ENCODE measurements at places on chromosomes 3 and 15.
A peak's percentile ranks its signal among the peaks of the same experiment; 100 is the strongest.

- DNase-seq = peak; percentile 4
Observed at GRCh38 chr3:87268646-87269211, 7.7 kb downstream of the POU1F1 start.

DNA sequence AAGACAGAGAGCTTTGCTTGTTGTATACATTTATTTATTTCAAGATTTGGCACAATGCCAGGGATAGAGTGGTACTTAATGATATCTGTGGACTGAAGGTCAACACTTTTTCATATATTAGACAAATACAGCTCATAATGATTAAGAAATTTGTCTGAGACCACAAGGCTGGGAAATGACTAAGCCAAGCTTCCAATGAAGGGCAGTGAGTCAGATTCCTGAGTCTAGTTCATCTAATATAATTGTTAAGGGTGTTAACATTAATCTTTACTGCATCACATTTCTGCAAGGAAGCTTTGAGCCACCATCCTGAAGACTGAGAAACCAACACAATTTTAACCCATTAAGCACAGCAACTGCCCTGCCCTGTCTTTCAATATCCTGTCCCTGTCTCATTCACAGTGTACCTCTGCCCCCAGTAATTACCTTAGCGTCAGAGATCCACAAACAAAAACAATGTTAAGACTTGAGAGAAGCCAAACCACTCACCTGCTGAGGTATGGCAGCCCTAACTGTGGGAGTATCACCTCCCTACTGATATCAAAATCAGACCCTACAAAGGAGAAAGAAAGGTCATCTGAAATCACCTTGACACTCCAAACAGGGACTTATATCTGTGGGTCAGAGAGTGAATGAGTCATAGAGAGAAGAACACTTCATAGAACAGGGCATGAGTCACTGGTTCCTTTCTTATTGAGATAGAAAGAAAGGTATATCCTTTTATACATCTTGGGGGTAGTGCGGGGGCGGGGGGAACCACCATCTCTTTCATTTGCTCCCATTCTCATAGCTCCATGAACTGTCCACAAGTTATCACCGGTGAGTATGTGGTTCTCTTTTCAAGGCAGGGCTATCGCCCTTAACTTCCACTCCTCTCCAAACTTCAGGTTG lies 74.7 kb downstream of the MAGI1 start:
- DNase-seq = peak; percentile 97

GRCh38 chr3:23671851-23672589 lies 133.7 kb upstream of the UBE2E1 start:
- no peak for DNase-seq

GRCh38 chr3:197936819-197937384 lies 13.1 kb upstream of the RPL35A start:
- DNase-seq = no peak

GRCh38 chr3:5560199-5560598 lies 372.7 kb downstream of the EDEM1 start:
- DNase-seq = no peak

DNA sequence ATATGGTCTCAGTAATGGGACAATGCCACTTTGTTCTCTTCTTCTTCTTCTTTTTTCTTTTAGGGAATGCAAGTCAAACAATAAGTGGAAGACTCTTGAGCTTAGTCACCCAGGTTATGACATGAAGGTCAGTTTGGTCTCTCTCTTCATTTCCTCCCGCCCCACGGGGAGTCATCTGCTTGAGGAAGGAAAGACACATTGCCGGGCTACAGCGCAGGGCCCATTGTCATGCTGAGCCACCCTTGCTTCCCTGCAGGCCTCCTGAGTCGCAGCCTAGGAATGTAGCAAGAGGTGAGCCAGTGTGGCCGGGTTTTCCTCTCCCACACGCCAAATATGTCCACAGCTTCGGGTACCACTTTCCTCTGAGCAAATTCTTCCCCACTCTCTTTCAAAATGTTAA lies 47.6 kb downstream of the RAP2B start:
- peak; percentile 84 for DNase-seq

DNA sequence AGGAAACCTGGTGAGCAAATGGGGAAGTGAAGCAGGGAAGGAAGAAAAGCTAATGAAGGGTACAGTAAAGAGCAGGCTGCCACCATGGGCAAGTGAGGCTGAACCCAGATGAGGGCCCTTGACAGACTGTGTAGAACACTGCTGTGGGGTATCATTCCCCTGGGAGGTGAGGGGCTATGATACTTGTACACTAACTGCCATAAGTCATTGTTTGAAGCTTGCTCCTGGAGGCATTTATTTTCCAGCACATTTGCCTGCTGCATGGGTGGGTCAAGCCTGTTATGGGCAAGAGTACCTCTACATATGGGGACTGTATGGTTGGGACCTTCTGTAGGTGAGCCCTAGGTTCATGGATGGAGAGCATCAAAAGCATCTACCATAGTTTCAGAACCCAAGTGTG lies 57.4 kb downstream of the POMGNT2 start:
- no peak for DNase-seq

DNA sequence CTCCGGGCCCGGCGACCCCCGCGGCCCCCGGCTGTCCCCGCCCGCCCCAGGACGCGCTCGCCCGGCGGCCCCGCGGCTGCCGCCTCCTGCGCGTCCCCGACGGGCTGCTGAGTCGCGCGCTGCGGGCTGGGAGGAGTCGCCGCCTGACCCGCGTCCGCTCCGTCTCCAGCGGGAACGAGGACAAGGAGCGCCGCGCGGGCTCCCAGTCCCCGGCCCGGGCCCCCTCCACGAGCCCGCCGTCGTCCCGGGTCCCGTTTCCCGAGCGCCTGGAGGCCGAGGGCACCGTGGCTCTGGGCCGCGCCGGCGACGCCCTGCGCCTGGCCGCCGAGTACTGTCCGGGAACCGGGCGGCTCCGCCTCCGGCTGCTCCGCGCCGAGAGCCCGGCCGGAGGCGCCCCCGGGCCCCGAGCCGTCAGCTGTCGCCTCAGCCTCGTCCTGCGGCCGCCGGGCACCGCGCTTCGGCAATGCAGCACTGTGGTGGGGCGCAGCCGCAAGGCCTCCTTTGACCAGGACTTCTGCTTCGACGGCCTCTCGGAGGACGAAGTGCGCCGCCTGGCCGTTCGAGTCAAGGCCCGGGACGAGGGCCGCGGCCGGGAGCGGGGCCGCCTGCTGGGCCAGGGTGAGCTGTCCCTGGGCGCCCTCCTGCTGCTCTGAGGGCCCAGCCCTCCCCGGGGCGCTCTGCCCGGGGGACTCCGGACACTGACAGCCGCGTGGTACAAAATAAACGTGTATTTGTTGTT lies 1.5 kb downstream of the C2CD4A start:
- DNase-seq = peak; percentile 36

DNA sequence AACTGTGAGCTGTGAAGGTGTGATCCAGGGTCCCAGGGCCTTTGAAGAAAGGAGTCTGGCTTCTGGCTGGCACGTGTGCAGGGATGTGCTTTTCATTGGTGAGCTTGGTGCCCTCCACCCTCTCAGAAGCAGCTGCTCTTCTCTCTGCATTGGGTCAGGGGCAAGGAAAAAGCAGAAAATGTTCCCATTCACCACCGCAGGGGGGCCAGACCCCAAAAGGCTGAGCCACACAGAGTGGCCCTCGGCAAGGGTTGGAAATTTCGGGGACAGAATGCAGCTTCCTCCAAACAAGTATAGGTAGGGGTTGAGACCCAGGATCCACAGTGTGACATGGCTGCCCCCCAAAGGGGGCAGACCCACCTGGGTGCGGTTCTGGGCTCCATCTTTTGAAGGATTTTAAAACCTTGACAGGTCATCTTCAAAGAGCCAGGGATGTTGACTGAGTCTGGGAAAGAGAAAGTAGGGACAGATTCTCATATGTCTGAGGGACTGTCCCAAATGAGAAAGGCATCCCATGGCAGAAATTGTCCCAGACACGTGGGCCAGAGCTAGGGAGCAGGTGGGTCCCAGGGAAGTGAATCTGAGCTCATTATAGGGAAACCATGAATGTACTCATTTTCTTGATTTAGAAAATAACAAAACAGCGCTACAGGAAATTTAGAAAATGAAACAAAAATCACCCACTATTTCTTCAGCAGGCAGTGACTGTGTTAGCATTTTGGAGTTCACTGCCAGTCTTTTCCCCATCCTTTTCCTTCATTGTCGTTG lies 2.7 kb downstream of the CSK start:
- no peak for DNase-seq

GRCh38 chr3:83065851-83066460 lies 1304.5 kb upstream of the GBE1 start:
- DNase-seq = peak; percentile 11

- DNase-seq = peak; percentile 22
Observed at GRCh38 chr3:182886497-182886896, 93.2 kb downstream of the ATP11B start.

GRCh38 chr3:100105501-100105900 lies 8.8 kb downstream of the FILIP1L start:
- DNase-seq = peak; percentile 70

DNA sequence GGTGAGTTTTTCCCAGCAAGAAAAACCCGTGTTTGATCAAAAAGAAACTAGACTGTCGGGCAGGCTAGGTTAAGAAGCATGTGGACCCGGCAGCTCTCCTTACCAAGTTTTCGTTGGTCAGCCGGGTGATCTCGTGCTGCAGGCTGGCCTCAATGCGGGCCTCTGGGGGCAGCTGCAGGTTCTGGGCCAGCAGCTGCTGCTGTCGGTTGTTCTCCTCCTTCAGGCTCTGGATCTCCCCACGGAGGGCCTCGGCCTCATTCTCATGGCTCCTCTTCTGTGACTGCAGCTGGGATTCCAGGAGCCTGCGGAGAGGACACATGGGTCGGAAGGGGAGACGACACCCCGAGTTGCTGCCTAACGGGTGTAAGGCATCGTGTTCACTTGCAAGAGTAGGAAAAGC lies 44.5 kb upstream of the MYO5C start:
- no peak for DNase-seq

- DNase-seq = no peak
Observed at GRCh38 chr3:31288224-31288623, 244.5 kb upstream of the STT3B start.

- DNase-seq = no peak
Observed at GRCh38 chr3:33942483-33943150, 144.2 kb downstream of the PDCD6IP start.

- peak; percentile 54 for DNase-seq
Observed at GRCh38 chr15:71444866-71445590, 329.8 kb downstream of the THSD4 start.

GRCh38 chr3:55244247-55244646 lies 242.9 kb downstream of the WNT5A start:
- no peak for DNase-seq

GRCh38 chr3:136177876-136178275 lies 18.3 kb downstream of the MSL2 start:
- no peak for DNase-seq

- no peak for DNase-seq
Observed at GRCh38 chr3:106734712-106735111, 642.5 kb upstream of the CCDC54 start.

DNA sequence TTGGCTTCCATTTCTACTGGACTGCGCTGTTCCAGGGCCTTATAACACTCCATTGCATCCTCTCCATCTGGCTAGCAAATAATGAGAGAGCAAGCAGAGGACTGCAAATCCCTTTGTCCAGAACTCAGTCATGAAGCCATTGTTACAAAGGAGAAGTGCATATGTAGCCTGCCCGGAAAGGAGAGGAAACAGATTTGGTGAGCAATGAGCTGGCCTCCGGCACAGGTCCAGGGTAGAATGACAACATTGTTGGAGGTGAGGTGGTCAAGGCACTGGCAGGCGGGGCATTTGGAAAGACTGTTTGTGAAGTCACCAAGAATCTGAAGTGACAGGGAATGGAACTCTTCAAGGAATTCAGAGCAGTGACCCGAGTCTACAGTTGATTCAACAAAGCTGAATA lies 25.0 kb upstream of the ATP1B3 start:
- no peak for DNase-seq

DNA sequence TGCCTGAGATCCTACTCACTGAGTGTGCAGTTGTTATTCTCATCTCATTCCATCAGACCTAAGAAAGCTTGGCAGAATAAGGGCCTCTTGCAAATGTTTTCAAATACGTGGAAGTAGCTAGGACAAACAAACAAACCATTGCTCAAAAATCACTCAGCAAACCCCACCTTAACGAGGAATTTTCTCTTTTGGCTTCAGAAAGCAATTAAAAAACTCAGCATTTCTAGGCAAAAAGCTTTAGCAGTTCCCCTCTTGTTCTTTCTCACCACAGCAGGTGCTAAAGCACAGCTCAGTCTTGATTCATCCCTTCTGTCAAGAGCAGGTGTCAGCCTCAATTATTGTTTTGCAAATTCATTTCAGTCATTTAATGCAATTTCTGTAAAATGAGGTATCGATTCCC lies 58.6 kb upstream of the NUDT16 start:
- no peak for DNase-seq

GRCh38 chr3:35184775-35185174 lies 454.6 kb upstream of the ARPP21 start:
- DNase-seq = peak; percentile 72

DNA sequence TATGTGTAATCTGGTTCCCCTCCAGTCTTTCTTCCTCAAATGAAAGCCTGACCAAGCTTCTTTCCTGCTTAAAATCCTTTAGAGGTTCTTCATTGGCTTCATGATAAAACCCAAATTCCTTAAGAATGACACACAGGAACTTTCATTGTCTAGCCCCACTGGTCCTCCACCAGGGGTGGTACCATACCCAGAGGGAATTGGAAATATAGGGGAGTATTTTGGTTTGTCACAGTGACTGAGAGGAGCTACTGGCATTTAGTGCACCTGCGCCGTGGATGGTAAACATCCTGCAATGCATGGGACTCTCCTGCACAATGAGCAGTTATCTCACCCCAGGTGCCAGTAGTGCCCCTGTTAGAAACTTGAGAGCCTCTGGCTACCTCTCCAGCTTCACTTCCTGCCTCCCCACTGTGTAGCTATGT lies 10.8 kb downstream of the ZWILCH start:
- DNase-seq = peak; percentile 31

DNA sequence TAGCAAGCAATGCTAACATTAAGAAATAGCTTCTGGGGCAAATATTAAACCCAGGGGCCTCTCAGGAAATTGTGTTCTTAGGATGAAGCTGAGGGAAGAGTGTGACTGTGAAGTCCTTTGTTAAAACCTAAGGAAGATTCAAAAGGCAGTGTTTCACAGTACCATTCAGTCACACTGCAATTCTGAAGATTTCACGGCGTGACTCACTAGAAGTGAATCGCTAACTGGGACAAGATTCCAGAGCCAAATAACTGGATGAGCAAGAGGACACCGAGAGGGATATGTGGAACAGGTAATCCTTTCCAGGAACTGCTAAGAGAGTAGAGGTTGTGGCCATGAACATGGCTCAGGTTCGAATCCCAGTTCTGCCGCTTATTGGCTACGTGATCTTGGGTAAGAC lies 61.8 kb upstream of the SMAD3 start:
- peak; percentile 78 for DNase-seq

- no peak for DNase-seq
Observed at GRCh38 chr3:152335273-152335672, 66.5 kb downstream of the MBNL1 start.

GRCh38 chr15:39591141-39591895 lies 10.4 kb downstream of the THBS1 start:
- peak; percentile 49 for DNase-seq

- no peak for DNase-seq
Observed at GRCh38 chr3:149908424-149908957, 62.2 kb downstream of the PFN2 start.
